ENCODE measurements at places on chromosomes 1 and 21. TPM values are rescaled to one million over a fixed set of nuclear protein-coding genes. Genes with fewer than 3 reads are reported as not detected.

The TBX15 gene
- total RNA-seq = 2.3 TPM

The NEK2 gene
- total RNA-seq = not detected

The ARHGAP30 gene
- total RNA-seq = 20.5 TPM

The GGPS1 gene
- 24.1 TPM for total RNA-seq

The VSIG8 gene
- total RNA-seq = not detected

All from aorta (tissue), 5 donors.